ENCODE measurements at places on chromosomes 6 and 20.

GRCh38 chr6:65999288-65999791 lies 292.3 kb upstream of the EYS start:
- no peak for DNase-seq

DNA sequence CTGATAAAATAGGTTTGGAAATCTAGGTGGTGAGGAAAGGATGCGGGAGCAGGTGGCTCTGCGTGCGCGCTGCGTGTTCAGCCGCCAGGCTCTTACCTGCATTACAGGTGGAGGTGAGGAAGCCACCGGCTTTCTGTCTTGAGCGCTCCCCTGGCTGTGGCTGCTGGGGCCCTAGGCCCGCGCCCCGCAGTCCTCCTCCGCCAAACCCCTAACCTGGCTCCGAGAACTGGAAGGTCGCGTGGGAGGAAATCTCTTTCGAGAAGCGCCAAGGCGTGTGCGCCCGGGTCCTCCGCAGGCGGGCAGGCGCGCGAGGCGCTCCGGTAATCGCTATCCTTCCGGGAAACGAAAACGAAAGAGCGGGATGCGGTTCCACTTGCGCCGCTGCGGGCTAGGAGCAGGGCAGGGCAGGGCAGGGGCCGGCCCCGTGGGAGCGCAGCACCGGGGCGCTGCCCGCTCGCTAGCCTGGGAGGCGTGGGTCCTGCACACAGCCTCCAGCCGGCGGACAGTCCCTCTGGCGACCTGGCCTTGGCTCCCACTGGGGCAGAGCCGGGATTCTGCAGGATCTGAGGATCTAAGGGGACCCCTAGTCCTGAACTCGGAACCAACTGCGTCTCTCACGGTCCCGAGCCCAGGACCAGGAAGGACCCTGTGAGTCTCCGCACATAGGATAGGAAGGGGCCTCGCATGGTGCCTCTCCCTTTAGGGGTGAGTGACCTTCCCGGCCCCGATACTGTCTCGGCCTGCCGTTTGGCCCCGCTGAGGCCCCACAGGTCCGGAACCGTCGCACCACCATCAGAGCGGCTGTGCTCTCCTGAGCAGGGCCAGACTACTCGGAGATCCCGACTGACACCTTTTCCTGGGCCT lies at the start of gene ETV7:
Gene ETV7 (minus strand): TSS at position 230 of the 864 bp plus-strand sequence. CDS start 128 bp downstream, at position 102.
- DNase-seq, result no peak

DNA sequence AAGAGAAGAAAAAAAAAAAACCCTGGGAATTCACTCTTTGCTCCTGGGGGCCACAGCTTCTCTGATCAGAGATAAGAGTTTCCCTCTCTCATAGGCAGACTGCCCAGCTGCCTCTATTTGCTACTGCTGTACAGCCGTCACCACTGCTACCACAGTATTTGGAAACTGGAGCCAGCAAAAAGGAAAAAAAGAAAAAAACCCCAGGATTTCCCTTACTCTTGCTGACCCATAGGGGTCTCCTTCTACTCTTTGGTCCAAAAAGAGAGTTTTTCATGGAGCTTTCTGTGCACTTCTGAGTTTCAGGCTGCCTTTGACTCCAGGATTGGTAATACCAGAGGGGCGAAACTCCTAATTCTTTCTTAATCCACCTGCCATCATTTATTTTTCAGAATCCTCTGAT lies 89.7 kb downstream of the MDGA1 start:
- no peak for DNase-seq

- no peak for DNase-seq
Observed at GRCh38 chr6:52098721-52099120, 11.3 kb upstream of the PKHD1 start.

DNA sequence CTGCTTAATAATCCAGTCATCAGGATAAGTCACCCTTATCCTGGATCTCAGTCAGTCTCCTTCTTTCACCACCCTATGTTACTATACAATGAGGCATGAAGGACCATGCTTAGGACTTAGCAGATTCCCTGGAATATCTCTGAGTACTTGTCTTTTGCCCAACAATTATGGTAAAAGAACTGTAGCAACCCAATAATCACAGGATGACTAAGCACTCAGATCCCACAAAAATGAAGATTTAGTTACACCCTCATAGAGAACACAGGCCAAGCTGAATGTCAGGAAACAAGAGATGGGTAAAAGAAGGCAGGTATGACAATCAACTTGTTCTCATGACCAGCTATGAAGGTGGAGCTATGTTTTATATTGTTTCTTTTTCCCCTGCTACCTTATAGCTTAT lies 91.4 kb downstream of the EDN1 start:
- DNase-seq, result no peak

DNA sequence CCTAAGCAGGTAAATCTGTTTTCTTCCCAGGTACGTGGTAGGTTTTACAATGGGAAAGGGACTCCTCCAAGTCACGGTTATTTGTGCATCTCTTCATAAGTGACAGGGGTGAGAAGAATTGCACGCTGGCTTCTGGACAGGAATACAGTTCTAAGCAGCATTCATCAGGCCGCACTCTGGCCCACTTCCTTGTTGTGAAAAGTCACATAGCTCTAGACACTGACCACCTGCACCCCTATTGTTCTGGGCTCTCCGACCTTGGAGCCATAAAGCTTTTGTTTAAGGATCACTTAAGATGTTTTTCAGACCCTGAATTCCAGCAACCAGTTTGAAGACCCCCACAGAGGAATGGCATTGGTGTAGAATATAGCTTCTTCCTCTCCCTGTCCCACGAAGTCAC lies 31.4 kb downstream of the RAMACL start:
- no peak for DNase-seq

DNA sequence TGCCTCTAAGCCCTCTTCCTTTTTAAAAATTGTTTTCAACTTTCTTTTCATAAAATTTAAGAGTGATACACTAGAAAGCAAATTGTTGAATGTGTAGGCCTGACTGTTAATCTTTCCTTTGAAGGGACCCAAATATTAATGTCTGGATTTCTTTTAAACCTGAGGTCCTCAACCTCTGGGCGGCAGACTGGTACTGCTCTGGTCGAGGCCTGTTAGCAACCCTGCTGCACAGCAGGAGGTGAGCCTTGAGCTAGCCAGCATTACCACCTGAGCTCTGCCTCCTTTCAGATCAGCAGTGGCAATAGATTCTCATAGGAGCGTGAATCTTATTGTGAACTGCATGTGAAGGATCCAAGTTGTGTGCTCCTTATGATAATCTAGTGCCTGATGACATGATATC lies 191.2 kb downstream of the MANEA start:
- DNase-seq, result no peak

GRCh38 chr6:149895048-149895590 lies 2.8 kb downstream of the RAET1E start:
- no peak for DNase-seq

DNA sequence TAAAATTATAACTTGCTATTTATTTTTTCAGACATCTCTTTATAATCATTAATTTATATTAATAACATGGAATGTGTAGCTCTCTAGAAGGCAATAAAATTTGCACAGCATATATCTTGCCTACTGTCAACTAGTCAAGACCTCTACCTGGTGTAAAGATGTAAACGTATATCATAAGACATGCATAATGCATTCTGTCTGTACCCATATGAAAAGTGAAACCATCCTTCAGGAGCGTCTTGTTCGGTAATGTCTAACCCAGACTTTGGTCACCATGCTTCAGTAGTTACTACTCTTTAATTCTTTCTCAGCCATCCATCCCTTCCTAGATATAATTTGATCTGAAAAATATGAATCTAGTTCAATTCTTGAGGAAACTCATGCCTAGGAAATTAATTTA lies 21.0 kb downstream of the CEP43 start:
- no peak for DNase-seq

- no peak for DNase-seq
Observed at GRCh38 chr20:56865055-56865454, 235.9 kb downstream of the TFAP2C start.

- no peak for DNase-seq
Observed at GRCh38 chr20:5181492-5181891, 54.7 kb downstream of the CDS2 start.

DNA sequence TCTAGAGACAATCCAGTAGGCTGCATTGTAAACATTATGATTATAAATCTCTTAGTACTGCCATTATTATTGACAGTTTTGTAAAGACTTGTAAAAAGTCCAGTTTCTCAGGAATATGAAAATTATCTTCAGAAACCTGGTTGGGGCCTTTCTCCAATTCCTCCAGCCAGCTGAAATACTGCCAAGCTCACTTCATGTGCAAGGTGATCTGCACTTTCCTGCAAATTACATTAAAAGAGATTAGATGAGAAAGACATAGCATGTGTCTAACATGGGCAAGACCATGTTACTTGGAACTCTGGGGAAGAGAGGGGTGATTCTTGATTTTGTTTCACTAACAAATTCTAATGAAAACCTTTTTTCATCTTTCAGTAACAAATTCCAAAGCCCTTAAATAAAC lies 24.0 kb downstream of the PGM3 start:
- DNase-seq, result no peak

GRCh38 chr20:48766205-48766604 lies 61.6 kb downstream of the PREX1 start:
- DNase-seq, result no peak

GRCh38 chr20:60262967-60263603 lies 304.9 kb downstream of the CDH26 start:
- no peak for DNase-seq

GRCh38 chr6:151065027-151065815 lies 174.5 kb upstream of the AKAP12 start:
- no peak for DNase-seq

GRCh38 chr6:81878479-81878878 lies 126.0 kb upstream of the TENT5A start:
- no peak for DNase-seq

GRCh38 chr20:62740286-62741141 lies 31.9 kb downstream of the NTSR1 start:
- DNase-seq, result no peak

- no peak for DNase-seq
Observed at GRCh38 chr6:46787871-46788540, 5.2 kb upstream of the MEP1A start.

DNA sequence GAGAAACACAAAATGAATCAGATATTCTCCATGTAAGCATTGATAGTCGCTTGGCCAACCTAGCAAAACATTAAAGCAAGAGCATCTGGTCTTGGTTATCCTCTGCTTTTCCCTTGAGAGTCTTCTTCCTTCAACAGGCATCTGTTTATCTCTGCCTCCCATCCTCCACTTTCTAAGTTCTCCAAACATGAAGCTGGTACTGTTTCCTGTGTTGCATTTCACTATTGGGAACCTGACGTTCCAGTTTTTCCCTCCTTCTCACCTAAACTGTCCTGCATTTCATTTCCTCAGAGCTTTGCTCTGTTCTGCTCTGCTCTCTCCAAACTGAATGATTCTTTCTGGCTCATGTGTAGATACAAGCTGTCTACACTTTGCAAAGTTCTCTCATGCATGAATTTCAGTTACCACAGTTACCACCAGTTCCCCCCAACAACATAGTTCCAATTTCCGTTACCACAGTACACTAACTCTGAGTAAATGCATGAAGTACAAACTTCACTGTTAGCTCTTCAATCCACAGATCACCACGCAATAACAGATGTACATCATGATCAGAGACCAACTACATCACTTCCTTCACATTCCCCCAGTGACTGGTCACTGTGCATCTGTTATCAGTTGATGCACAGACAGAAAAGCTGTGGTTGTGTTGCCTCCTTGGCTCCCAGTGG lies 86.7 kb upstream of the F13A1 start:
- no peak for DNase-seq

GRCh38 chr20:40683221-40683893 lies 5.7 kb downstream of the MAFB start:
- DNase-seq, result no peak

- DNase-seq, result no peak
Observed at GRCh38 chr6:28648035-28648877, 122.6 kb downstream of the GPX5 start.

- no peak for DNase-seq
Observed at GRCh38 chr6:18492972-18493371, 105.8 kb downstream of the RNF144B start.

DNA sequence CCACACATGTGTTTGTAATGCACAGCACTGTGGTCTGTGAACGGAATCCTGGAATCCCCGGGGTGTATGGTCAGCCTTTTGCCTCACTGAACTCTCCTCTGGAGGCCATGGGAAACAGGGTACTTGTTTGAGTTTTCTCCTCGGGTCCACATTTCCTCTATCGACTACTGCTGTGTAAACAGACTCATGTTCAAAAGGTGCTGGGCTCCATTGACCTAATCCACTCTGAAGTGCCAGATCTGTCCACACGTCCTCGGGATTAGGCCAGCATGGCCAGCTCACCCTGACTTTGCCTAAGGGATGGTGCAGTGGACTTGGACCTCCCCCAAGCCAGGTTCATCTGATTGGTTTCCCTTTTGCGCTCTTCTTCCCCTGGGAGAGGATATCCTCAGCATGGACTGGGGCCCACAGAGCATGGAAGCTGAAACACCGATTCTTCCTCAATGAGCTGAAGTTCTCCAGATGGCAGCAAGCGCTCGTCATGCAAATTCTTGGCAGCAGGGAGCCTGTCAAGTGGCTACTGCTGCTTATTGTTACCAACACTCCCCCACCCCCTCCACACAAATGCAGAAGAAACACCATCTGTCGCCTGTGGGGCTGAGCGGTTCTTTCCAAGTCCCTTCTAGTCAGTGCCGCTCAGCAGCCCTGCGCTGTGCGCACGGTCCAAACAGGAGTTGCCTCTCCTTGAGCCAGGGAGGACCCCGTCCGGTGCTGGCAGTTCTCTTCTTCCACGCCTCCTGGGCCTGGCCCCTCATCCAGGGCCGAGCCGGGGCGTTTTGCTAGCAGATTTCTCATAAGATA lies 292.6 kb upstream of the MARCKS start:
- peak; percentile 2 for DNase-seq

DNA sequence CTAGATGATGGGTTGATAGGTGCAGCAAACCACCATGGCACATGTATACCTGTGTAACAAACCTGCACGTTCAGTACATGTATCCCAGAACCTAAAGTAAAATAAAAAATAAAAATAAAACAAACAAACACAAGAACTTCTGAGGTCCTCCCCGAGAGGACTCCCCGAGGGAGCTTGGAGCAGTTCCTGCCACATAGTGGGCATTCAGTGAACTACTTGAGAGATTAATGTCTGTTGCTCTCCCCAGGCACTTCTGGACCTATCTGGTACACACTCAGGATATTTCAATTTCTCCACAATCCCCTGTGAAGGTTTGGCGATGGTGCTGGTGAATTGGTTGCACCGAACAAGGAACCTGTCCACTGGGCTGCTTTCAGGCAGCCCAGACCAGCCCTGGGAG lies 311.2 kb downstream of the ESR1 start:
- no peak for DNase-seq

GRCh38 chr20:60473211-60473610 lies 515.0 kb downstream of the CDH26 start:
- no peak for DNase-seq

DNA sequence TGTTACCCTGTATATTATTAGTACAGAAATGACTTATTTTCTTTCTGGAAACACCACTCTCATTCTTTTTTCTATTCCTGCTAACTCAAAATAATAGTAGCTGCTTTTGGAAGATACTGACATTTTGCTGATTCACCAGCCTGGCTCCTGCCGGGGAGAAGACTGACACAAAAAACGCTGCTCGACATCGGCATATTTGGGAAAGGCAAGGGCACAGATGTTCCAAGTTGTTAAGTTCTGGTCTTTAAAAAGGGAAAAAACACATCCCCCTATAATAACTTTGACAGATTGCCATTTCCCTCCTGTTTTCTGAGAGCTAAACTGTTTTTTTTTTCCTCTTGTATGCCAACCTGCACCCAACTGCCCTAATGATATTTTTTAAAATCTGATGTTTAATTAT lies 55.4 kb downstream of the CTNNBL1 start:
- DNase-seq, result no peak
